ENCODE measurements at places on chromosomes 5 and 9. TPM values are rescaled to one million over a fixed set of nuclear protein-coding genes. Genes with fewer than 3 reads are reported as not detected.

STARD4 gene
- 139 TPM for total RNA-seq

CDKN2A gene
- total RNA-seq: 4.9 TPM

FOXI1 gene
- total RNA-seq: not detected

EQTN gene
- not detected for total RNA-seq

CER1 gene
- not detected for total RNA-seq

GLT6D1 gene
- total RNA-seq: not detected

GALT gene
- 24.4 TPM for total RNA-seq

TLR4 gene
- 32.8 TPM for total RNA-seq

RUSC2 gene
- total RNA-seq: 10.1 TPM

C9 gene
- total RNA-seq: not detected

NTNG2 gene
- total RNA-seq: under 0.01 TPM

PCDHGB7 gene
- 2.9 TPM for total RNA-seq

SLC4A9 gene
- not detected for total RNA-seq

CNTNAP3B gene
- total RNA-seq: 37.0 TPM

CD14 gene
- 1.2 TPM for total RNA-seq

ANGPTL2 gene
- 8.4 TPM for total RNA-seq

IFNA2 gene
- total RNA-seq: not detected

AGXT2 gene
- total RNA-seq: not detected

CCDC180 gene
- total RNA-seq: 0.65 TPM

Measured in epithelial cell of umbilical artery (primary cell).